ENCODE measurements at places on chromosomes 4 and X.
A peak's percentile ranks its signal among the peaks of the same experiment; 100 is the strongest.

GRCh38 chr4:8099981-8100464 is 58.6 kb downstream of the ABLIM2 start:
- no peak for DNase-seq

- no peak for DNase-seq
Observed at GRCh38 chrX:11446336-11446735, 153.1 kb downstream of the AMELX start.

- no peak for DNase-seq
Observed at GRCh38 chr4:119005928-119006460, 117.3 kb downstream of the SYNPO2 start.

- no peak for DNase-seq
Observed at GRCh38 chrX:15864023-15864422, 9.4 kb upstream of the AP1S2 start.

- DNase-seq: no peak
Observed at GRCh38 chr4:70844180-70844579, 4.5 kb upstream of the GRSF1 start.

GRCh38 chrX:153476666-153477363 is 6.4 kb upstream of the HAUS7 start:
- DNase-seq: peak; percentile 60

- no peak for DNase-seq
Observed at GRCh38 chr4:150769248-150769647, 187.3 kb downstream of the MAB21L2 start.

DNA sequence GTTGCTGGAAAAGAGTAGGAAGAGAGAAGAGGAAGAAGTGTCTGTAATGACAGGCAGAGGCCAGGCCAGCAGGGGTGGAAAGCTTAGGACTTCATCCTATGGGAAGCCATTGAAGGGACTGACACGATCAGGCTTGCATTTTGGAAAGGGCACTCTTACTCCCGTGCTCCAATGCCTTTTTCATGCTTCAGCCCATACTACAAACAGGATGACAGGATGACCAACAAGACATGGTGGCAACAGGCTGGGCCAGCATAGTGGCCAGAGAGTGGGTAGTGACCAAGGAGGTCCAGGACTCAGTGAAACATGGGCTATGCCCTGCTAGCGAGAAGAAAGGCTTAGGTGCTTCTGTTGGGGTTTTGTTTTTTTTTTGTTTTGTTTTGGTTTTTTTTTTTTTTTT is 2.6 kb upstream of the KLF3 start:
- DNase-seq: no peak

- no peak for DNase-seq
Observed at GRCh38 chrX:3326681-3327080, 19.8 kb downstream of the MXRA5 start.

- peak; percentile 77 for DNase-seq
Observed at GRCh38 chr4:181301735-181302710, 941.2 kb upstream of the TENM3 start.

GRCh38 chr4:83585982-83586508 is 50.1 kb downstream of the GPAT3 start:
- DNase-seq: no peak

- DNase-seq: no peak
Observed at GRCh38 chr4:156193106-156193505, 239.4 kb upstream of the CTSO start.

GRCh38 chr4:17933126-17933525 is 88.4 kb downstream of the LCORL start:
- DNase-seq: no peak

DNA sequence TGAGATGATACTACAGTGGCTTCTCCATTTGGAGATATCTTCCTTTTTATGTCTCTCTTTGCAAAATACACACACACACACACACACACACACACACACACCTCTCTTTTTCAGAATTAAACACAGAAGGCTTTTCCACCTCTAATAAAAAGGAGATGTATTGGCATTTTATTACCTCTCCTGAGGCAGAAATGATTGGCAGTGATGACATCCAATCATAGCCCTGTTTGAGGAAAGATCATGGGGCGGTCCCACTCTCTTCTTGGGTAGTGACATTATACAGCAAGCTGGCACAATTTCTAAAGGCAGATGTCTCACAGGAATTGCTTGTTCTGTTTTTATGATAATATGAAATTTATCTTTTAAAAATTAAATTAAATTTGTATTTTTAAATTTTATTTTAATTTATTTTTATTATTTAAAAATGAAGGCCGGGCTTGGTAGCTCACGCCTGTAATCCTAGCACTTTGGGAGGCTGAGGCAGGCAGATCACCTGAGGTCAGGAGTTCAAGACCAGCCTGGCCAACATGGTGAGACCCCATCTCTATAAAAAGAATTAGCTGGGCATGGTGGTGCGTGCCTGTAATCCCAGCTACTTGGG is 15.6 kb downstream of the CHRNA9 start:
- no peak for DNase-seq

GRCh38 chr4:23773884-23774636 is 115.8 kb downstream of the PPARGC1A start:
- no peak for DNase-seq

- DNase-seq: no peak
Observed at GRCh38 chr4:13464543-13464942, 19.6 kb downstream of the RAB28 start.

DNA sequence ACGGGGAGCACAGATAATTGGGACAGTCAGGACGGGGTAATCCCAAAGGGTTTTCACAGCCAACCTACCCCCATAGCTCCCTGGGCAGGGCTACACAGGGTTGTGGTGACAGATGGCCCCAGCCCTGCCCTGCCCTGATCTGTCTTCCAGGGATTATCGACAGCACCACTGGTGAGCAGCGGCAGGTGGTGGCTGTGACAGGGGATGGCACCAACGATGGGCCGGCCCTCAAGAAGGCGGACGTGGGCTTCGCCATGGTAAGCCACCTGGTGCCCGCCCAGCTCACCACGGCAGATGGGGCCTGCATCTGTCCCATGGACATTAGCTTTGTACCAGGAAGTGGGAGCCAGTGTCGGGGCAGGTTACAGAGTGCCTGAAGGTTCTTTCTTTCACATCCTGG is 39.3 kb downstream of the ATP2B3 start:
- DNase-seq: no peak

- DNase-seq: no peak
Observed at GRCh38 chrX:13471269-13471668, 98.1 kb upstream of the EGFL6 start.

DNA sequence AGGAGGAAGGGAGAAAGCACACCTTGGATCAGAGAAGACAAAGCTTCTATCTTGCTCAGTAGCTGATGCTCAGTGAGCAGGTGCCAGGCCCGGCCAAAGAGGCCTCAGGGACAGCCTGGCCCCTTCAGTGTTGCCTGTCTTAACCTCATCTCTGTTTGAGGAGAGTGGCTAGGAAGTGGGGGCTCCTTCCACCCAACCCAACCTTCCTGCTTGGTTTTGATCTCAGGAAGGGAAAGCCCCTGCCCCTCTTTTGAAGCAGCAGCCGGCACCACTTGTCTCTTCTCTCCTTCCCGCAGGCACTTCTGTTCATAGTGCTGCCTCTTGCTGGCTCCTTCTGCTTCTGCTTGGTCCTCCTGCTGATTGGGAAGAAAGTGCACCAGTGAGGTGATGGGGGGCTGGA is 2.4 kb upstream of the AFF2 start:
- no peak for DNase-seq

GRCh38 chr4:80913381-80913780 is 117.1 kb upstream of the BMP3 start:
- no peak for DNase-seq

DNA sequence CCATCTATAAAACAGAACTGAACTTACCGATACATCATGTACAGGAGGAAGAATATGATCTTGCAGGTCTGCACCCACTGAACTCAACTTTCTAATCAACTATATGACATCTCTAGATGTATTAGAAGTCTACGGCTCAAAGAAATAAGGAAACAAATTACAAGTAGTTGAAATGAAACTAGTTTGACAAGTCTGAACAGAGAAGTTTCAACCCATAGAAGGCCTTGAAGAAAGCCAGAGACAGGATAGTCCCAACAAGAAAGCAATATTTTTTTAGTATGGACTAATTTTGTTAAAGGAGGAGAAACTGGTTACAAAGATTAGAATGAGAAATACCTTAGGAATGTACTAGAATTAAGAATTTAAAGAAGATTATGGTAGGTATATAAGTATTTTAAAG is at the start of gene TMPRSS11A:
TSS of gene TMPRSS11A (minus strand) at position 138 of the 400 bp plus-strand sequence. CDS start at position 38, 100 bp downstream.
- no peak for DNase-seq

DNA sequence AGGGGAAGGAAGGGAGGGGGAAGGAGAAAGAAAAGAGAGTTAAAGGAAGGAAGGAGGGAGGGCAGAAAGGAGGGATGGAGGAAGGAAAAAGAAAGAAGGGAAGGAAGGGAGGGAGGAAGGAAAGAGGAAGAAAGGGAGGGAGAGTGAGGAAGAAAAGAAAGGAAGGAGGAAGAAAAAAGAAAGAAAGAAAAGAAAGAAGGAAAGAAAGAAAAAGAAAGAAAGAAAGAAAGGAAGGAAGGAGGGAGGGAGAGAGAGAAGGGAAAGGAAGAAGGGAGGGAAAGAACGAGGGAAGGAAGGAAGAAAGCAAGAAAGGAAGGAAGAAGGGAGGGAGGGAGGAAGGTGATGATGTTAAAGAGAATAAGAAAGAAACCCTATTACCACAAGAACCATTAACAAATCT is 150.6 kb downstream of the MXRA5 start:
- no peak for DNase-seq

DNA sequence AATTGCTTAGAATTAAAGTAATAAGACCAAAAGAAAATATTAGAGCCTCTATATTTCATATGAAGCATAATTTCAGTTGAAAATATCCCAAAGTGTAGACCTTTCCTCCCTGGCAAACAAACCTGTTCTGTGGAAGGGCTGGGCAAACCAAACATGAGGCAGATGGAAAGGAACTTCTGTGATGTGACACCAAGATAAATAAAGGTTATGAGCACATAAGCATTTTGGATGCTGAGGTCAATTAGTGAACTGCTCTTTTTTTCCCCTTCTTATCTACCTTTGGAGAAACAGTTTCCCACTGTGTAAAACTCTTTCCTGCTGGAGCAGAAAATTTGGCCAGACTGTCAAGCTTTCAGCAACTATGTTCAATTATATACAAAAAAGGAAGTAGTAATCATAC is 109.6 kb upstream of the STIM2 start:
- no peak for DNase-seq

DNA sequence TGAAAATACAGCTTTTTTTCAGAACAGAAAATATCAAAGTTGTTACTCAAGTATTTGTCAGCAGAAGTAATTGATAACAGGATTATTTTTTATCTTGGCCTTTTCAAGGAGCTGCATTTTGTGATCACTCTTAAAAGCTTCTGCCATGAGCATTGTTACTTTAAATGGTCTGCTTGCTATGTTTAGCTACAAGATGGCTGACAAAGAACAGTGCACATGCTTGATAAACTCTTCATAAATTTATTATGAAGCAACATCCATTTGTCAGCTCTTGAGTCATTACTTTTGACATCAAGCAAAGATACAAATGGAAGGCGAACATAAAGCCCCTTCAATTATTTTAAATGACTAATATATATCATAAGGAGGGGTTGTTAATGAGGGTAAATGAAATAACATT is 205.4 kb upstream of the RPS6KA3 start:
- DNase-seq: peak; percentile 39

GRCh38 chr4:162016219-162016618 is 147.6 kb downstream of the FSTL5 start:
- DNase-seq: peak; percentile 12

GRCh38 chr4:156889616-156890594 is 81.7 kb downstream of the PDGFC start:
- DNase-seq: no peak

GRCh38 chrX:86455495-86455894 is 307.2 kb downstream of the DACH2 start:
- no peak for DNase-seq

- no peak for DNase-seq
Observed at GRCh38 chrX:68914479-68914946, 85.7 kb downstream of the EFNB1 start.

GRCh38 chrX:378443-378842 is 8.3 kb downstream of the PPP2R3B start:
- DNase-seq: no peak

GRCh38 chr4:98749206-98749605 is 90.8 kb upstream of the TSPAN5 start:
- no peak for DNase-seq
